ENCODE measurements at places on chromosomes 5 and 9.

DNA sequence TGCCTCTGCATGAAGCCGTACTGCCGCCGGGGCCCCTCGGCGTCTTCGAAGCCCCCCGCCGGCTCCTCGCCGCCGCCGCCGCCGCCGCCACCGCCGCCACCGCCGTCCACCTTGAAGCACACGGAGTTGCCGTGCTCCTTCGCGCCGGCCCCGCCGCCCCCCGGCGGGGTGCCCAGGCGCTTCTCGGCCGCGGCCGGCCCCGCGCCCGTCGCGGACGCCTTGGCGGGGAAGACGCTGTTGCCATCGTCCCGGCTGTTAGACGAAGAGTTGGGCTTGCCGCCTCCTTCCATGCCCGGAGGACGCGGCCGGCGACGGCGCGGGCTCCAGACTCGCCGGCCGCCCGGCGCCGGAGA is 400 bp downstream of the HCN1 start:
- no peak for DNase-seq

DNA sequence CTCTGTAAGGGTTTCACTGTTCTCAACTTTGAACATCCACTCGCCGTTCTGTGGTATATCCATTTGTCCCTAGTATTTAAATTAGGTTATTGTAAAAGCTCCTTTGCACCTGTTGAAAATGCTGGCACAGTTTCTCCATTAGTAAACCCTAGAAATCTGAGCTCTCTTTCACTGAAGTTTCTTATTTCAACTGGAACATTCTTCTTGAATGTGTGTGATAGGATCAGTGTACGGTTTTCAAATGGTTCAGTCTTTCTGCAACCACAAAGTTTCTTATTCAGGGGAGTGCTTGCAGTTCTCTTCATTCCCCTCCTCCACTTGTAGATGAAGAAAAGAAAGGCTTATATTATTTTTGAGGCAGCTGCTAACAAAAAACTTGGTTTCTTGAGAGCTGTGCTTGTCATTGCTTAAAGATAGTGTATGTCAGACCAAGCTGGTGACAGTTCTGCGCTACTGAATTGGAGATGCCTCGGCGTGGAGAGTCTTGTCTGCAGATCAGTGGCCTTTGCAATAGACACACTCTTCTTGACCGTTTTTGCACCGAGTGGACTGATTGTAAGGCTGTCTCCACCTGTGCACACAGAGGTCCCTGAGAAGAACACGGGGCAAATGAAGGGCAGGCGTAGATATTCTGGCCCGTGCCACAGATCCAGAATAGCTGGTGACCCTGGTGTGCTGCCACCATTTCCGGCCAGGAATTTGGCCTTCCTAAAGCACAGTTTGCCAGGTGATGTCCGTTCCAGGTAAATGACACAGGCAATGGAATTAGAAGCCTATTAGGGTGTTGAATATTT is 102.2 kb downstream of the TRIO start:
- DNase-seq: no peak

GRCh38 chr5:73178265-73178664 is 5.3 kb downstream of the TMEM174 start:
- DNase-seq: no peak

DNA sequence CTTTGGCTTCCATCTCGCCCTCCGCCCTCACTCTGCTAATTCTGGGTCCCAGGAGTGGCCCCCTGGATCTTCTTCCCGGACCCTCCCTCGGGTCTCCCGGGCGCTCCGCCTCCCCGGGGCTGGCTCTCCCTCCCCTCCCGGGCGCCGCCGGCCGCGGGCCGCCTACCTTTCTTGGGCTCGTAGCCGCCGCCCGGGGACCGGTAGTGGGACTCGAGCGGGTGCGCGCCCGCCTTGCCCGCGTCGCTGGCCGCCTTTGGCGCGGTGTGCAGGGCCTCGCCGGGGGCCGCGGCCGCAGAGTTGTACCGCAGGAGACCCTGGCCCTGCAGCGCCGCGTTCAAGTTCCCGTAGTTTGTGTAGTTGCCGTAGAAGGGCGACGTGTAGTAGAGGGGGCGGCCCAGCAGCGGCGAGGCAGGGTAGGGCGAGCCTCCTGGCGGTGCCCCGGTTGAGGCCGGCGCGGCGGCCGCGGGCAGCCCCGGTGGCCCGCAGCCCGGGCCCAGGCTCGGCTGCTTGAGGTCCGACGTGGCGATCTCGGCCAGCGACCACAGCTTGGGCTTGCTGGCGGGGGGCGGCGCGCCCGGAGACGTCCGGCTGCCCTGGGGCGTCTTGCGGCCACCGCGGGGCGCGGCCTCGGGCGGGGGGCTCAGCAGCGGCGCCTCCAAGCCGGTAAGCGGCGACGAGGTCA is 3.2 kb downstream of the IRX2 start:
- no peak for DNase-seq

DNA sequence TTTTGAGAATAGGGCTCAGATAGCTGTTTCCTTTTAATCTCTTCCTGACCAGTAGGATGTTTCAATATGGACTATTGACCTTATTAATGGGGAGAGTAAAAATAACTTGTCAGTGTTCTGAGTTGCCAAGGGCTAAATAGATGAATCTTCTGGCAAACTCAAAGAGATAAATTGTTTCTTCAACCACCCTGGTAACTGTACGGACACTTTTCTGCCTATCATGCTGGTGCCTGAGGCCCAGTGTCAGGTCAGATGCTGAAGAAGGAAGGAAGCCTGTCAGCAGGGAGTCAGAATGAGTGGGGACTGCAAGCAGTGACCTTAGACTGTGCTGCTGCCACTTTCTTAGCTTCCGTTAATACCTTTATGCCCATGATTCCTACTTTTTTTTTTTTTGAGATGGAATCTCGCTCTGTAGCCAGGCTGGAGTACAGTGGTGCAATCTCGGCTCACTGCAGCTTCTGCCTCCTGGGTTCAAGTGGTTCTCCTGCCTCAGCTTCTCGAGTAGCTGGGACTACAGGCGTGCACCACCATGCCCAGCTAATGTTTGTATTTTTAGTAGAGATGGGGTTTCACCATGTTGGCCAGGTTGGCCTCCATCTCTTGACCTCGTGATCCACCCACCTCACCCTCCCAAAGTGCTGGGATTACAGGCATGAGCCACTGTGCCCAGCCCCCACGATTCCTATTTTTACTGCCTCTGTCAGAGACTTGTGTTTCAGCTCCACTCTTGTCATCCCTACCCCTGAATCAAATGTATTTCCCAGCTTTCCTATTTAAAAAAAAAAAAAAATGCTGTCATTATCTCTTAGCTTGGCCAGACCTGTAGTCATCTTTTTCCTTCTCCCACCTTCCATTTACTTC is 33.7 kb downstream of the TGFBR1 start:
- no peak for DNase-seq

DNA sequence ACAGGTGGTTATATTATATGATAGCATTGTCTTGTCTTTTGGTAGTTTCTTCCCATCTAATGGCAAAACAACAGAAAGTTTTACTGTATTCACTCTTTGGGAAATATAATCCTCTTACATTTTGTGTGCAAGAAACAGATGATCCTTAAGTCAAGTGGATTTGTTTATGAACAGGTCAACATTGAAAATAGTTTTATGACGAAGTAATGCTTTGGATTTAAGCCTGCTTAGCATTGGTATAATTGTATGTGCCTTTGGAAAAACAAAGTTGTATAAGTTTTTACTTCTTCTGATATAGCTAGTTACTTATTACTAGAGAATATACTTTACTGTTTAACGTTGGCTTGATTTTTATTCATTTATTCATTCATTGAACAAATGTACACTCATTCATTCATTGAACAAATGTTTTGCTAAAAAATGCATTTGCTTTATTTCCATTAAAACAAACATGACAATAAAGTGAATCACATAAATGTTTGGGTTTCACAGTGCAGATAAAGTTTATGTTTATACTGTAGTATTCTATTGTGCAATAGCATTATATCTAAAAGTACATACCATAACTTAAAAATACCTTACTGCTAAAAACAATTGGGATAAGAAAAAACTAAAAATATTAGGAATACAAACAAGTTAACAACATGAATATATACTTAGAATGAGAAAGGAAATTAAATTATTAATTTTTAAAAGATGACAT is 12.3 kb downstream of the SGCD start:
- DNase-seq: no peak

- no peak for DNase-seq
Measured at GRCh38 chr9:354453-354852, 139.8 kb downstream of the DOCK8 start.

DNA sequence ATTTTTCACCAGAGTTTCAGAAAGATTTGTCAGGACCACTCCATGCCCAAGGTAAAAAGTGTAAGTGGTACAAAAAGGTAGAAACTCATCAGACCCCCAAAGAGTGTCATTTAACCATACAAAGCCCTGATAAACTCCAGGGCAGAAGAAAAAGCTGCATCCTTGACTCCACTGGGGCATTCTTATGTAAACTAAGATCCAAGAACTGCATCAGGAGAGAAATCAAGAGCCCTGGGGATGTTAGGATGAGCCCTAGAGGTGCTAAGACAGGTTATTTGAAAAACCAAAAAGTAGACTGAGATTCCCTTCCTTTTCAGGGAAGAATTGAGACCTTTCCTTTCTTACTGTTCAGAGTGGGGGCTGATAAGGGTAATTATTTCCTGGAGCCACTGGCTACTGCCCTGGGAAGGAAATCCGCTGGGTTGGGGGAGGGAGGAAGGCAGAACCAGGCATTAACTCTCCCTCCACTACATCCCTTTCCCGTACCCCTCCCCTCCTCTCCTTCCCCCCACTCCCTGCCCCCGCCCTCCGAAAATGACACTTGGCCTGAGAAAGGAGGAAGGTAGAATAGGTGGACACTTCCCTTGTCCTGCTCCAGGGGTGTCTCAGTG is 54.7 kb downstream of the FXN start:
- no peak for DNase-seq

- DNase-seq: no peak
Measured at GRCh38 chr9:99253772-99254431, 31.8 kb downstream of the SEC61B start.

- no peak for DNase-seq
Measured at GRCh38 chr5:171226864-171227263, 82.2 kb upstream of the TLX3 start.

GRCh38 chr5:35853631-35854030 is 3.1 kb upstream of the IL7R start:
- no peak for DNase-seq

DNA sequence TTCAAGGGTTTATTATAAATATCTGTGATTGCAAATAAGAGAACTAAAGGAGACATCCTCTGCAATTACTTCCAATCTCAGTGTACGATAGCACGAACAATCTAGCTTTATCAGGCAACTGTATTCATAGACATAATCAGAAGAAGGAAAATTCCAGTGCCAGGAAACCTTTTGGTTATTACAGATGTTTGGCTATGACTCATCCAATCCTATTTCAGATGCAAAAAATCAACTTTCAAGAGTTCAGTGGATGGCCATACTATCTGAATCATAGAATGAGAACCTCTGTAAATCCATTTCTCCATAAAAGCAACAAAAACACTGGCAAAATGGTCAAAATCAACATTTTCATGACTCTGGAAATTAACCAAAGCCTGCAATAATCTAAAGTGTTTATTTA is 37.9 kb downstream of the GAS1 start:
- no peak for DNase-seq

DNA sequence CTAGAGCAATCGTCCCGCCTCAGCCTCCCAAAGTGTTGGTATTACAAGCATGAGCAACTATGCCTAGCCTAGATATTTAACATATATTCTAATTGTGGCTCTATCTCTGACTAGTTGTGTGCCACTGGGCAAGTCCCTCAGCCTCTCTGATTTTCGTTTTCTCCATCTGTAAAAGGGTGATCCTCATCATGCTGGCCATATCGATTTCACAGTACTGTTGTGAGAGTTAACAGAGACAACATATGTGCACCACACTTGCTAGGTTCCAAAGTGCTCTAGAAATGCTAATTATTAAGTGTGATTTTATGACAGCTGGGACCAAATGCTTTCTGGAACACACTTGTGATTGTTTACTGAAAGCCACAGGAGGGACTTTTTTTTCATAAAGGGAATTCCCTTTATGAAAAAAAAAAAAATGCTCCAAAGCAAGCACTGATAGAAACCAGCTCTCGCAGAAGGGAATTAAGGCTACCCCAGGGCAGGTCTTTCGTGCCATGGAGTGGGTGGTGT is 78.5 kb upstream of the EPB41L4B start:
- no peak for DNase-seq

- DNase-seq: no peak
Measured at GRCh38 chr5:149007174-149007573, 55.7 kb downstream of the SH3TC2 start.

- no peak for DNase-seq
Measured at GRCh38 chr5:151253605-151253950, 593 bp downstream of the GM2A start.

GRCh38 chr9:86246752-86247161 is 12.7 kb downstream of the C9orf153 start:
- DNase-seq: no peak

DNA sequence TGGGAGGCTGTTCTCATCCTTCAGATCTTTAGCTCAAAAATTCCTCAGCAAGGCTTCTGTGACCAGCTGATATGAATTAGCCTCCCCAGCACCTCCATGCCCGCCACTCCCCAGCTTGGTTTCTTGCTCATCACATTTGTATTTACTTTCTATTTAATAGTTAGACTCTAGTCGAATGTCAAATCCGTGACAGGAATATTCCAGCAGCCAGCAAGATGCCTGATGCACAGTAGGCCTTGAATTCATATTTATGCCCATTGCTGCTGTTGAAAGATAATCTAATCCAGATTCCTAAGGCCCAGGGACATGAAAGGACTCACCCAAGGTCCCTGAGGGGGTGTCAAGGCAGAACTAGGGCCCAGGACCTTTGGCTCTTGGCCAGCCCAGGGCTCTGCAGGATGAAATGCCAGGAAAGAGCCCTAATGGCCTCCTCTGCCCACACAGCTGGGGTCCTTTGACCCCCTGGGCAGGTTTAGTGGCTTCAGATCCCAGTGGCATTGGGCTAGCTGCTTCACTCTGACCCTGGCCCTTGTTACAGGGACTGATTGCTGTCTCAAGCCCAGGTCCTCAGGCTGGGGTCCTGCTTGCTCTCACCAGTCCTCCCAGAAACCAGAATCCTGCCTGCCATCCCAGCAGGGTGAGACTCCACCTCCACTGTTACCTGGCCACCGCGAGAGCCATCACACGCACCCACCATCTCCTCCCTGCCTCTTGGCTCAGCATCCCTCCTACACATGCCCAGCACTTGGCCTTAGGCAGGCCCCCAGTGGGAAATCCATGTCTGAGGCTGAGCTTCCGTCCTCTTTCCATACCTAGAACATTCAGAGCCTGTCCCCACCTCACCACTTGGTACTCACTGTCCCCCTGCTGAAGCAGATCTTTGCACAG is 7.3 kb downstream of the CSF1R start:
- no peak for DNase-seq

DNA sequence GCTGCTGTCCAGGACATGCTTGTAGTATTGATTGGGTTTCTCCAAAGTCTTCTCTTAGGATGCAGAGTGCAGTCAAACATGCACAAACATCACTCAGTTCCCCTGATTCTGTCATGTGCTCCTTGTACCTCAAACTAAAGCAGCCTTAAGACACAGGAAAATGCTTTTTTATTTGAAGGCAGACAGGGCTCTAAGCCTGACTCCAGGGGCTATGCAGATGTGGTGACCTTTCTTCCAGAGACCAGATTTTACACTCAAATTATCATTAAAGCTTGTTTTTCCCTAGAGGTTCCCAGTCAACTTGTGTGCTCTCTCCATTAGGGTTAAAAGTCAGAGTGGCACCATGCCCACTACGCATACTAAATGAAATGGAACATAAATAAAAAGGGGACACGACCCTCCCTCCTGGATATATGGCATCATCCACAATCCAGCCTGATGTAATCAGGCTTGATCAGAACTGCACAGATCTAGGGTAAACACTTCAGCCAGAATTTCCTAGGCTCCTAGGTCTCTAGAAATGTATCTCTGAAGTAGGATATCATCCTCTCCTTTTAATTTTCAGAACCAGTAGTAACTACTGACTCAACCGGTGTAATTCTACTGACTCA is 771.1 kb downstream of the NR2F1-AS1 start:
- no peak for DNase-seq

Measured in vagina (tissue), 2 donors.